Spinal cord (tissue), 10 donors: ENCODE measurements at places on chromosomes 4 and X. TPM values are rescaled to one million over a fixed set of nuclear protein-coding genes. Genes with fewer than 3 reads are reported as not detected.
A peak's percentile ranks its signal among the peaks of the same experiment; 100 is the strongest.

DNA sequence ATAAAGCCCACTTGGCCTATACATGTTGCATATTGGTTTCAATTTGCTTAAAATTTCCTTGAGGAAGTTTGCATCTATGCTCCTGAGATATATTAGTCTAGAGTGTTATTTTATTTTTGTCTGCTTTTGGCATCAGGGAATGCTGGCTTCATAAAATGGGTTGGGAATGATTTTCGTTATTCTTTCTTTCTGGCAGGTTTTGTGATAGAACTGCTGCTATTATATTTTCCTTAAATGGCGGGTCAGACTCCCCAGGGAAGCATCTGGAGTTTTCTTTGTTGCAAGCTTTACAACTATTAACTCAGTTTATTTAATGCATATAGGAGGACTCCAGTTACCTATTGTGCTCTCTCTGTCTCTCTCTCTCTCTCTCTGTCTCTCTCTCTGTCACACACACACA is 82.0 kb upstream of the WDR17 start:
- peak; percentile 65 for DNase-seq

DNA sequence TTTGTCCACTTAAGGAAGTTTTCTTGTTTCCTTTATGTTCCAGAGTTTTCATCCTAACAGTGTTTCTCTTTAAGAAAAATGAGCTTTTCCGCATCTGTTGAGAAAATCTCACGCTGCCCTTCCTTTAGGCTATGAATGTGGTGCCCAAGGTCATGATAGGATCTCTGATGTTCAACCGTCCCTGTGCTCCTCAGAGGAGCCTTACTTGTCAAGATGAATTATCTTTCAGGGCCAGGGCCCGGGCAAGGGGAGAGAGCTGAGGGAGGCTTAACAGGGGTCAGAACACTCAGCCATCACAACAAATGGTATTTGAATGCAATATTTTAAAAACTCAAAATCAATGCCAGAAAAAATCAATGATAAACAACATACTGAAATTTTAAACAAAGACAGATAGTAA is 6.2 kb upstream of the NELFA start:
- DNase-seq: no peak

SPRY1 gene
- 27.7 TPM for total RNA-seq

GRCh38 chr4:17336069-17336468 is 175.8 kb downstream of the QDPR start:
- no peak for DNase-seq

DNA sequence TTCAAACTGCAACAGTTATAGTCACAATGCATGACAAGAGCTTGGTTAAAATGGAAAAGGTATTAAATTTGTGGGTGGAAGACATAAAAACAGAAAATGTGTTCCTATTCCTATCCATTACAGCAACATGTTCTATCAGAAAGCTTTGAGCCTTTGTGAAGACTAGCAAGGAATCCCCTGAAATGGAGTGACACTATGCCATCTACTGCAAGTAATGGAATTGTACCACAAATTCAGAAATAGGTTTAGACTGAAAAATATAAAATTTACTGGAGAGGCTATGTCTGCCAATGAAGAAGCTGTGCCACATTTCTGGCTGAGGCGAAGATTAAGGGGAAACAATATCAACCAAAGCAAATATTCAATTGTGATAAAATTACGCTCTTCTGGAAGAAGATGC is 247.9 kb downstream of the ADAM29 start:
- no peak for DNase-seq

DNA sequence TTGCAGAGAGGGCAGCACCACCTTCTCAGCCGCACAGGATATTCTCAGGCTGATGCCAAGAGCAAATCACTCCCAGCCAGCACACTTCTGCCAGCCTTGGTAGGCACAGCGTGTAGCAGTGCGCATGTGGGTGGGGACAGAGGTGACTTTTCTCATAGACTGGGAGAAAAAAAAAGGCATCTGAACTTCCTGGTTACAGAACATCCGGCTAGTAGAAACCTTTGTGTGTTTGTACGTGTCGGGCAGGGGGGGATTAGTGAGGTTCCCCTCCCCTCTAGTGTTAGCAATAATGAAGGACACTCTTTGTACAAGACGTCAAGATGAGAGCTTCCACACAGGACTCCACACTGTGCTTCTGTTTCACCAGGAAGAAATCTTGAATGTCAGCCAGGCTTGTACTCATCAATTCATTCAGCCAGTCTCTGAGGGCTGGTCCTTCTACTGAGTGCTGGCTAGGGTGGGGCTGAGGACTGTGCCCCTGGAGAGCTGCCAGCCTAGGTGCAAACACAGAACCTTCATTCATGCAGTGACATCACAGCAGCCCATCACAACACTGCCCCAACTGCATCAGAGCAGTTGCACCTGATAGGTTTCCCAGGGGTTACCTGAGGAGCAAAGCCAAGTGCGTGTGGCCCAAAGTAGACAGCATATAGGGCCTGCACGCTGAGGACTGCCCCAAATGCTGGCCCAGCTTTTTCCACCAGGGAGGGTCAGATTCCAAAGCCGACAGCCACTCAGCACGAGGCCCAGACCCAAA is 34.7 kb downstream of the SLC25A5 start:
- DNase-seq: no peak

- DNase-seq: no peak
Measured at GRCh38 chr4:39026096-39026495, 6.1 kb downstream of the TMEM156 start.

- DNase-seq: no peak
Measured at GRCh38 chr4:55395218-55395528, 584 bp upstream of the TMEM165 start.

DNA sequence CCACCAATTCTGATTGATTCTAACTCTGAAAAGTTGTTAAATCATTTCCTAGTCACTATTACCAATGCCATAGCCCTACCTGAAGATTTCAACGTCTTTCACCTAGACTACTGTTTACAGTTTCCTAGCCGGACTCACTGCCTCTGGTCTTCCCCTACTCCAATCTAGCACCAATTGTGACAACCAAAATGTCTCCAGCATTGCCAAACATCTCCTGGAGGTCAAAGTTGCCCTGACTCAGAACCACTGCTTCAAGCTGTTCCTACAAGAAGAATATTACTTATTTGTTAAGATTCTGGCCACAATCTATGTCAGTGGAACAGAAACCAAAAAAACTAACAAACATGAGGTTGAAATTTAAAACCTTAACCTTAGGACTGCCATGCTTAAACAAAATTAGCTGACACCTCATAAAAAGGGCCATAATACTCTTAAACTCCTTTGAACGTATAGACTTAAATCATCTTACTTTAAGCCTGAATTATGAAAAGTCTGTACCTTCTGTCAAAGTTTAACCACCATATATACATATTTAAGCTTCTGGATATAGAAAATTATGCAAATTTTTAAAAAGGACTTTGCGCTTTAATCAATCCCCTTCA is 2.1 kb downstream of the PDS5A start:
- no peak for DNase-seq

GRCh38 chr4:79224777-79225104 is 101.1 kb downstream of the NAA11 start:
- no peak for DNase-seq

DNA sequence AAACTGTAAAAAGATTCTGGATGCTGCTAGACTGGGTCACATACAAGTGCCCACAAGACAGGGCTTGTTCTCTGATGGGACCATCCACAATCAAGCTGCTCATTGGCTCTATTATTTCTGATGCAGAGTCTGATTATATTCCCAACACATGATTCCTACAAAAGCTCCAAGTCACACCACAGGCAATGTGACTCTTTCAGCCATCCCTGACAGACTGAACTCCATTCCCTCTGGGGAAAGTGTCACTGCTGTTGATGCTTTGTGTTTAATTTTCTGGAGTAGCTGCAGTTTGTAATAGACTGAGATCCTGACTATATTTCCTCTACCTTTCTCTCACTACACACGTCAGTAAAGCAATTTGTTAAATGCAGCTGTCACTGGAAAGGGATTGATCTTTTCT is 55.4 kb upstream of the BCLAF3 start:
- DNase-seq: peak; percentile 7

GRCh38 chr4:60384516-60384915 is 815.6 kb upstream of the ADGRL3 start:
- DNase-seq: no peak

RAB33A gene
- total RNA-seq: 23.6 TPM

MGARP gene
- 1.1 TPM for total RNA-seq

GRCh38 chr4:79964400-79965211 is 108.4 kb downstream of the ANTXR2 start:
- peak; percentile 70 for DNase-seq

GRCh38 chr4:25439918-25440477 is 62.9 kb downstream of the ANAPC4 start:
- DNase-seq: peak; percentile 22

DNA sequence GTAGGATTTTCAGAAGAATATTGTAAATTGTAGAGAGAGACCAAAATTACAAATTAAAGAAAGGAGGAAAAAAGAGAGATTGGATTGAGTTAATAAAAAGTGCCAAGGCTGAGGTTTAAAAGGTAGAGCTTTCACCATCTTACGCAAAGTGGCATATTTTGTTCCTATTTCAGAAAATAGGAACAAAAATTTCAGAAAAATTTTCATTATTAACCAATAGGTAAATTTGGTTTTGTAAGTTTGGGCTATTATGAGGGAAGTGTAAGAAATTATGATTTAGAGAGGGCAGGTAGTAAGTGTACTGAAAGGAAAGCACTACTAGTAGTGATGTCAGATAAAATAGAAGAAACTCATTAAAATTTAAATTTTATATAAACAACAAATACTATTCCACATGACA is 479.7 kb downstream of the ACTRT1 start:
- DNase-seq: no peak

- DNase-seq: peak; percentile 27
Measured at GRCh38 chr4:73740353-73740778, at the start of gene CXCL8. CXCL8 (plus strand) TSS chr4:73740569; CDS start chr4:73740659, 90 bp downstream.
